Panc1 (cell line): ENCODE measurements at places on chromosomes 7 and 10.

- DNase-seq, result no peak
Observed at GRCh38 chr10:71504168-71504567, 107.4 kb downstream of the CDH23 start.

DNA sequence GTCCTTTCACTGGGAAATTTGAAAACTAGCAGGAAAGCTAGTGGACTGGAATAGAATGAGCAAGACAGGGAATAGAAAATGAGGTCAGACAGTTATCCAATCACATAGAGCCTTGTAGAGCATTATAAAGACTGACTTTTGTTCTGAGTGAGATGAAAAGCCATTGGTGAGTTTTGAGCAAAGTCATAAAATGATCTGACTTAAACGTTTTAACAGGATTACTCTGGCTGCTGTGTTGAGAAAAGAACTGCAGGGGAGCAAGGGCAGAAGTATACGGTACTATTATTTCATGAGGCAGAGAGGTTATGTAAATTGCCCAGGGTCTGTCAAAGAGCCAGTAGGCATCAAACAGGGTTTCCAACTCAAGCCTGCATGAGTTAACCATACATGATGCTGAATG, 393.4 kb downstream of the TFEC start:
- DNase-seq, result no peak

- DNase-seq, result no peak
Observed at GRCh38 chr10:32393911-32394310, 47.0 kb upstream of the EPC1 start.

DNA sequence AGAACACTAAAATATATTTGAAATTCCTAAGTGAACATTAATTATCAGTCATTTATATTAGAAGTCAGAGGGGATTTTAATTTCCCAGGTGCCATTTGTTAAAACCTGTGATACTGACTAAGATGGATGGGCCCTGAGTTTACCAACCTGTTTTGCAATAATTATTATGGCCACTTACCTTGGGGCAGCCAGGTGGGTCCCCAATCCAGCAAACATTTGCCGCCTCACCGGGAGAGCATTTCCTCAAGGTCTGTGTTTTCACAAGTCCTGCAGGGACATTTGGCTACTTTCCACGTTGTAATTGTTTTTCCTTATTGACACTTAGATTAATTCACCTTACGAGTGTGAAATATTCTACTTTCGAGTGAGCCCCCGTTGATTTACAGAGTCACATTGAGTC, 251.2 kb upstream of the PPP2R2D start:
- no peak for DNase-seq

DNA sequence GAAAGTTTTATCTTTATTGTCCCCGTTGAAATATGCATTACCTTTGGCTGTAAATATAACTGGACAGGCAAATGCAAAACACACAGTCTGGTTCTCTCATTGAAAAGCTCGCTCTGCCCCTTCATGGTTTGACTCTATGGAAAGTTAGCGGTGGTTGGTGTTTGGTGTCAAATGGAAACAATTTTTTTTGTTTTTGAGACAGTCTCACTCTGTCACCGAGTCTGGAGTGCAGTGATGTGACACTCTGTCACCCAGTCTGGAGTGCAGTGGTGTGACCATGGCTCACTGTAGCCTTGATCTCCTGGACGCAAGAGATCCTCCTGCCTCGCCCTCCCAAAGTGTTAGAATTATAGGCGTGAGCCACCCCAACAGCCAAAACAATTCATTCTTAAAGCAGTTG, 149.7 kb downstream of the LRRC4 start:
- no peak for DNase-seq

- no peak for DNase-seq
Observed at GRCh38 chr10:51502124-51502523, 197.3 kb downstream of the CSTF2T start.

GRCh38 chr7:50273870-50274269, 30.6 kb upstream of the IKZF1 start:
- DNase-seq, result no peak

GRCh38 chr7:85883-86515, 106.4 kb upstream of the FAM20C start:
- no peak for DNase-seq

- DNase-seq, result no peak
Observed at GRCh38 chr7:142749218-142749993, at the start of gene PRSS1. PRSS1 (plus strand) TSS chr7:142749472; CDS start chr7:142749485, 13 bp downstream.

DNA sequence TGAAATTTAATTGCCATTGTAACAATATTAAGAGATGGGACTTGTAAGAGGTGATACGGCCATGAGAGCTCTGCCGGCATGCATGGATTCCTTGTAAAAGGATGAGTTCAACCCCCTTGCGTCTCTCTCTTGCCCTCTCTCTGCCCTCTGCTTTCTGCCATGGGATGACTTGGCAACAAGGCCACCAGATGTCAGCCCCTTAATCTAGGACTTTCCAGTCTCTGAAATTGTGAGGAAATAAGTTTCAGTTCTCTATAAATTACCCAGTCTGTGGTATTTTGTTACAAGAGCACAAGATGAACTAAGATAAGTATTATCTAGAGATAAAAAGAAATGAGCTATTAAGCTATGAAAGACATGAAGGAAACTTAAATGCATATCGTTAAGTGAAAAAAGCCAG, 145.7 kb upstream of the AHR start:
- no peak for DNase-seq

DNA sequence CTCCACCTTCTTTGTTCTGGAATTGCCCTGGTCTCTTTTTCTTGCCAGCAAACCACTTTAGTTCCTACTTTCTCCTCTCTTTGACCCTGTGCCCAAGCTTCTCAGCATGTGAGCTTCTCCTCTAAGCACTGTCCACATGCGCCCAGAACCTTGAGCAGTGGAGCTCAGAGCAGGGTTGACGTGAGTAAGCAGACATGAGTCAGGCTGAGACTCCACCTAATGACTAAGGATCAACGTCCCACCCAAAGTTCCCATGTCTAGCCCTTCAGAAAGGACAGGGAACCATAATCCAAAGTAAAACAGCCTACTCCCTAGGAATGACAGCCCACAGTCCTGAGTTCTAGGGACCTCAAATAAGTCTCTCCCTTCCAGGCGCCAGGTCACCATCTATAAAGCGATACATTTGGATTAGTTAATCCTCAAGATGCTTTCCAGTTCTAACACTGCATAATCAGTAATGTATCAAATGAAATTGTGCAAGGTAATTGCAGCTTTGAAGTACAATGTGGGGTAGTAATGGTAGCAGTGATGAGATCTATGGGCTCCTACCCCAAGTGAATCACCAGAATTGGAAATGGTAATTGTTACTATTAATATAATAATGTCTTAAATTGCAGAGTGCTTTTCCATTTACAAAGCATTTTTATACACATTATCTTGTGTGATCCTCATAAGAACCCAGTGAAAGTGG, 44.5 kb downstream of the KCNMA1 start:
- peak; percentile 83 for DNase-seq

- DNase-seq, result no peak
Observed at GRCh38 chr10:129099486-129099885, 367.6 kb upstream of the MGMT start.

DNA sequence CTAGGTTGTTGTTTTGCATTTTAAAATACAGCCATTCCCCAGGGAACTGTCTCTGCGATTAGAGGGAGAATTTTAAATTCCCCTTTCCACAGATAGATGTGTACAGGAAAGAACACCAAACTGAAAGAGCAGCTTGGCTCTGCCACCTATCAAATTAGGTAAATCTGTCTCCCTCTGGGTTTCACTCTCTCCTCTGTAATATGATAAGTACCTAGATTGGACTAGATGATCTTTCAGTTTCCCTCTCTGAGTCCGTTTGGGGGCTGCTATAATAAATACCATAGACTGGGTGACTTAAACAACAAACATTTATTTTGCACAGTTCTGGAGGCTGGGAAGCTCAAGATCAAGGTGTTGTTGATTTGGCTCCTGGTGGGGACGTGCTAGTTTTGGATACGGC, 186.0 kb downstream of the KIF20B start:
- no peak for DNase-seq

DNA sequence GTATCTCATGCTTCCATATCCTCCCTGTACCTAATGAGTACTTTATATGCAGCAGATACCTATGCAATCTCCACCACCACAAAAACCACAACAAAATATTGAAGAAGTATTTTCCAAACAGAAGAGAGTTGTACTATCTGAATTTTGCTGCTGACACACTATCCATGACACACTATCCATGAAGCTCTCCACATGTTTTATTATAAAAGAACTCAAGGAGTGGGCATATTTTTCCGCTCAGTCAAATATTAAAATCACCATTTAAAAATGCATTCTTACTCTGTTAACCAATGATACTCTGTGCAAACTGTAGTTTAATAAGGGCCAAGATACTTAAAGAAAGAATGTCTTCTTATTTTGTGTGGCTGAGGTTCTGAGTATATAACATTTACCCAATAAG, 2.8 kb downstream of the BET1 start:
- no peak for DNase-seq

GRCh38 chr10:77850620-77851231, 75.8 kb downstream of the DLG5 start:
- no peak for DNase-seq

- DNase-seq, result no peak
Observed at GRCh38 chr10:121497513-121498470, 100.5 kb downstream of the FGFR2 start.
